ENCODE measurements at places on chromosomes 1 and 21. TPM values are rescaled to one million over a fixed set of nuclear protein-coding genes. Genes with fewer than 3 reads are reported as not detected.

Gene DNM3
- 3.1 TPM for total RNA-seq

Gene NENF
- 105 TPM for total RNA-seq

Gene ALX3
- total RNA-seq, result not detected

Gene OLIG2
- total RNA-seq, result not detected

Gene EPHB2
- total RNA-seq, result 2.9 TPM

DNA sequence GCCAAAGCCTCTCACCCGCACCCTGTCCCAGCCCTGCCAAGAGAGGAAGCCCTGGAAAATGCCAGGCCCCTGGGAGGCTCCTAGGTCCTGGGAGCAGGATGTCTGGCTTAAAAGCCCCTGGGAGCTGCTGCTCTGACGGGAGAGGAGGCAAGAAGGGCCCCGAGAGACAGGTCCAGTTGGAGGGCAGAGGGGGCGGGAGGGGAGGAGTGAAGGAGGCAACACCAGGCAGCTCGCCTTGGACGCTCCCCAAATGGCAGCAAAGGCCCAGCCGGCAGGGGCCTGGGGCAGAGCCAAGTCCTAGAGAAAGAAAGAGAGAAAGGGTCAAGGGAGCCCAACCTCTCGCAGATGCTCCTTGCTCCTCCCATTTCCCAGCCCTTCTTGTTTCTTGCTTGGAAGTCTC, 6.8 kb downstream of the ETV3L start:
- H3K36me3 ChIP-seq, result no peaks in the 10 kb centered on the region
- no peaks in the 10 kb centered on the region for H3K27me3 ChIP-seq
- H3K4me3 ChIP-seq, result no peak overlapping the region
- H3K4me1 ChIP-seq, result peaks cover 4% of the 10 kb centered on the region
- H3K27ac ChIP-seq, result no peak overlapping the region
- peak; percentile 78 for DNase-seq

GRCh38 chr1:224545571-224545970, 70.5 kb upstream of the CNIH3 start:
- no peaks in the 10 kb centered on the region for H3K4me1 ChIP-seq
- DNase-seq, result no peak
- H3K4me3 ChIP-seq, result no peak overlapping the region
- no peaks in the 10 kb centered on the region for H3K27me3 ChIP-seq

- no peak overlapping the region for H3K27ac ChIP-seq
- H3K4me3 ChIP-seq, result no peak overlapping the region
- H3K4me1 ChIP-seq, result no peaks in the 10 kb centered on the region
- H3K36me3 ChIP-seq, result peaks cover 17% of the 10 kb centered on the region
These were observed 70.8 kb downstream of the PIK3CD start for GRCh38 chr1:9722378-9722749.

DNA sequence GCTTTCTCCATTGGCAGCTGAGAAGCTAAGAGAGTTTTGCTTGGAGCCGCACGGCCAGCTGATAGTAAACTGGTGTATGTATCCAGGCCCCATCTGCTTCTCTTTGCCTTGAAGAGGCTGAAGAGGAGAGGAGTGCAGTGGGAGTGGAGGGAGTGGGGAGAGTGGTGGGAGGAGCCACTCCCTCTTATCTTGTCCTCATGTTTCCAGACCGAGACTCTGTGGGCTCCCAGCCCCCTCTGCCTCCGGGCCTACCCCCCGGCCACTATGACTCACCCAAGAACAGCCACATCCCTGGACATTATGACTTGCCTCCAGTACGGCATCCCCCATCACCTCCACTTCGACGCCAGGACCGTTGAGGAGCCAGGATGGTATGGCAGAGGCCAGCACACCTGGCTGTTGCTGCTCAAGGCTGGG, 6.0 kb upstream of the LRRC71 start:
- H3K4me3 ChIP-seq, result no peak overlapping the region
- DNase-seq, result peak; percentile 37
- H3K27ac ChIP-seq, result no peak overlapping the region
- H3K4me1 ChIP-seq, result no peaks in the 10 kb centered on the region

DNA sequence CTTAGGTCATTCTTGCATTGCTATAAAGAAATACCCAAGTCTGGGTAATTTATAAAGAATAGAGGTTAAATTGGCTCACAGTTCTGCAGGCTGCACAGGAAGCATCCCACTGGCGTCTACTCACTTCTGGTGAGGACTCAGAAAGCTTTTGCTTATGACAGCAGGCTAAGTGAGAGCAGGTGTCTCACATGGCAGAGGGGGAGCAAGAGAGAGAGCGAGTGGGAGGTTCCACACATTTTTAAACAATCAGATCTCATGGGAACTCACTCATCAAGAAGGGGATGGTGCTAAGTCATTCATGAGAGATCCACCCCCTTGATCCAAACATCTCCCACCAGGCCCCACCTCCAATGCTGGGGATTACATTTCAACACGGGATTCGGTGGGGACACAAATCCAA, 13.6 kb upstream of the RGS4 start:
- DNase-seq, result no peak
- H3K27me3 ChIP-seq, result no peaks in the 10 kb centered on the region
- H3K27ac ChIP-seq, result no peak overlapping the region
- no peaks in the 10 kb centered on the region for H3K4me1 ChIP-seq

DNA sequence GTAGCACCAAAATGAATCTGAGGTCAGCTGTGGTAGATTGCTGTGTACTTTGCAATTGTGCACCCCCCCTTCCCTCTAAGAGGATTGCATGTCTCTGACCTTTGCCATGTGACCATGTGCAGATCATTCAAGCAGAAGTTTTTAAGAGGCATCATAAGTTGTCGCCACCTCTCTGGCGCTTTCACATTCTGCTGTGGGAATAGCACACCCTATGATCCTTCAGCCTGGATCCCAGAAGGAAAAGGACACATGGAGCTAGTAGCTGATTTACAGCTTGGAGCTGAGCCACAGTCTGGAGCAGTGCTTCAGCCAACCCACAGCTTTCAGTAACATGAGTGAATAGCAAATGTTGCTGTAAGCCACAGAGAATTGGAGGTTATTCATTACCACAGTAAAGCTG, 158.5 kb downstream of the TSEN15 start:
- no peak overlapping the region for H3K27ac ChIP-seq
- no peaks in the 10 kb centered on the region for H3K4me1 ChIP-seq
- no peak for DNase-seq
- no peak overlapping the region for H3K4me3 ChIP-seq
- H3K36me3 ChIP-seq, result no peaks in the 10 kb centered on the region
- H3K27me3 ChIP-seq, result no peaks in the 10 kb centered on the region

DNA sequence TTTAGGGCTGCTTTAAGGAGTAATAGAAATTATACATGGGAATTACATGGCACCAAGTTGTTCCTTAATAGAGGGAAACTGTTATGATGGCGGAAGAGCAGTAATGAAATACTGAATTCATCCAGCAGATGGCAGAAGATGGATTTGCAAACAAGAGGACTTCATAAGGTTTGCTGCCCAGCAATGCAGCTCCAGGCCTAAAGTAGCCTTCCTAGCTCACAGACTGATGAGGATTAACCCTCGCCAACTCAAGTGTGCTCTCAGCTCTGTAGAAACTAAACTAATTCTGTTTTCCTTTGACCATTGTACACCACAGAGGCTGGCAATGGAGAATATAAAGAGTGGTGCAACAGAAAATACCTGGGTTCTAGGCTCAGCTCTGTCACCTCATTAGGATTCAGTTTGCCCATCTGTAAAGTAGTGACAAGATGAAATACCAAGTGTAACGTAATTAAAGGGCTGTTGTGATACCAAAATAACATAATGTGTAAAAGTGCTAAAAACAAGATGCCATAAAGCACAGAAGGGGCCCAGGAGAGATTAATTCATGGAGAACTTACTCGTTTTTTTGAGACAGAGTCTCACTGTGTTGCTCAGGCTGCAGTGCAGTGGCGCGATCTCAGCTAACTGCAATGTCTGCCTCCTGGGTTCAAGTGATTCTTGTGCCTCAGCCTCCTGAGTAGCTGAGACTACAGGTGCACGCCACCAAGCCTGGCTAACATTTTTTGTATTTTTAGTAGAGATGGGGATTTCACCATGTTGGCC, 102.4 kb upstream of the SERBP1 start:
- no peak overlapping the region for H3K27ac ChIP-seq
- no peak overlapping the region for H3K4me3 ChIP-seq
- H3K27me3 ChIP-seq, result no peaks in the 10 kb centered on the region
- H3K4me1 ChIP-seq, result peaks cover 18% of the 10 kb centered on the region

DNA sequence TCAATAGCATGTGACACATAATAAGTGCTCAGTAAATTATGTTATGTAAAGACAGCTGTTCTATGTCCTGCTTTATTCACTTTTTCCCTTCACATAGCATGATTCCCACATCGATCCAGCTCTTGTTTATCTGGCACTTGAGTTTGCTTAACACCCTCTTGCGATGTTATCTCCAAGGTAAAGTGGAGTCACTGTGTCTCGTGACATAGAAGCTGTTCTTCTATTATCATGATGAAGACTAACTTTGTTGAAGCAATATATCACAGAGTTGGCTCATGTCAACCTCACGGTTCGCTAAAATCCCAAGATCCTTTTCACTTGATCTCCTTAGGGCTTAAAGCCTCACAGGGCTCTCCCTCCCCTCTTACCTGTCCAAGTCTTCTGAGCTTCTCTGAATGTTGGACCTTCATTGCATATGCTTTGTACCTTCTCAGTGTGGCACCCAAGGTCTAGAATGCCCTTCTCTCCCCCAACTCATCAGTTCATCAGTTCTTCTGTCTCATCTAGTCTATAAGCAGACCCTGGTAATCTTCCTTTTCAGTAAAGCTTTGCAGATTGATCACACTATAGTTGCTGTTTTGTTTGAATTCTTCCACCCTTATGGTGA, 38.0 kb downstream of the PLXNA2 start:
- H3K27ac ChIP-seq, result no peak overlapping the region
- peaks cover 81% of the 10 kb centered on the region for H3K4me1 ChIP-seq
- H3K4me3 ChIP-seq, result no peak overlapping the region
- H3K36me3 ChIP-seq, result peaks cover 11% of the 10 kb centered on the region
- no peak for DNase-seq

- no peaks in the 10 kb centered on the region for H3K27me3 ChIP-seq
- peak overlapping the region; percentile 91 for H3K27ac ChIP-seq
- H3K36me3 ChIP-seq, result no peaks in the 10 kb centered on the region
- DNase-seq, result peak; percentile 70
- H3K4me1 ChIP-seq, result peaks cover 8% of the 10 kb centered on the region
These were observed 690 bp downstream of the C1orf216 start for GRCh38 chr1:35717911-35718476.

- no peaks in the 10 kb centered on the region for H3K4me1 ChIP-seq
- H3K36me3 ChIP-seq, result no peaks in the 10 kb centered on the region
- no peak for DNase-seq
- H3K4me3 ChIP-seq, result no peak overlapping the region
These were observed 15.0 kb upstream of the FCAMR start for GRCh38 chr1:206985162-206985749.

- no peak overlapping the region for H3K4me3 ChIP-seq
- H3K4me1 ChIP-seq, result no peaks in the 10 kb centered on the region
- no peaks in the 10 kb centered on the region for H3K36me3 ChIP-seq
- no peak for DNase-seq
- H3K27ac ChIP-seq, result no peak overlapping the region
These were observed 89.5 kb upstream of the KCTD3 start for GRCh38 chr1:215477632-215478031.

DNA sequence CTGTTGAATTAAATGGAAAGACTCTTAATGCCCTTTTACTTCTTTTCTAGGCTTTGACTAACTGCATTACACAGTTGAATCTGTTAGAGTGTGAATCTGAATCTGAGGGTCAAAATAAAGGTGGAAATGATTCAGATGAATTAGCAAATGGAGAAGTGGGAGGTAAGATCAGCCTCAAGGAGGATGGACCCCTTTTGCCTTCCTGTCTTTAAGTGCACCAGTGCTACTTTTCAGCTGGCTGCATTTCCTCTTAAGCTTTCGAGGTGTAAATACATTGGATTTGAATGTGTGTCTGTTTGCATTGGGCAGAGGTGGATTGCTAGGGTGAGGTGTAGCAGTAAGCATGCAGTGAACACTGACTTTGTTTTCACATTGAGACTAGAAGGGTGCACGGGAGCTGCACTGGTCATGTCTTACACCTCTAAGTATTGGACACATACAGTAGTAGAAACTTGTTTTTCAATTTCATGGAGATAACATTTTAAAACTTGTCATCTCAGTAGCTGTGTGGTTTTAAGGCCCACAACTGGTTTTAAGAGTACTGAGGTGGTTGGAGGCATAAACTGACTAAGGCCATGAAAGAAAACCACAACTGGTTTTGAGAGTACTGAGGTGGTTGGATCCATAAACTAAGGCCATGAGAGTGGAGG, 35.4 kb downstream of the MIA3 start:
- H3K27ac ChIP-seq, result no peak overlapping the region
- H3K4me1 ChIP-seq, result peaks cover 14% of the 10 kb centered on the region
- no peaks in the 10 kb centered on the region for H3K27me3 ChIP-seq
- H3K36me3 ChIP-seq, result peaks cover 100% of the 10 kb centered on the region
- DNase-seq, result no peak

DNA sequence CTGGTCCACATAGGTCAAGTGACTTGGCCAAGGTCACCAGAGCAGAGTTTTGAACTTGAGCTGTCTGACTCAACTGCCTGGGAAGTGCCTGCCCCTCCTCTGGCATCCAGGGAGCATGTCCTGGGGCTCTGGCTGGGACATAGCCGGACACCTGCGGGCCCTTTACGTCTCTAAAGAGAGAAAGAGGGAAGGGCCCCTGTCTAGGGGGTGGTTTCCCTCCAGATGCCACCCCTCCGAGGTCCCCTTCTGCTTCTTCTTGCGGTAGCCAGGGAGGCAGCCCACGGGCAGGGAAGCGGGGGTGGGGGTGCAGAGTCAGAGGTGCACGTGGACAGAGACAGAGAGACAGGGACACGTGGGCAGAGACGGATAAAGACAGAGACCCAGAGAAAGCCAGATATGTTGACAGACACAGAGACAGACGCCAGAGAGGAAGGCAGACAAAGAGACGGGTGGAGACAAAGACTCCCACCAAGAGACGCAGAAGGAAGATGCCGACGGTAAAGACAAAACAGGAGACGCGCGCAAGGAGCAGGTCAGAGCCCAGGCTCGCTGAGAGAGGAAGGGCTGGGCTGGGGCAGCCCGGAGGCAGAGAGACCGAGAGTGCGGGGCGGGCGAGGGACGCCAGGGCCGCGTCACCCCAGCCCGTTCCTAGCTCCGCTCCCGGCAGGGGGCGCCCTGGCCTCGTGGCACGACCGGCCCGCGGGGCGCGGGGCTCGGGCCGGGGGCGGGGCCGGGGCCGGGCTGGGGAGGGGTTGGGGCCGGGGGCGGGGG, 458 bp upstream of the ALPL start:
- H3K36me3 ChIP-seq, result no peaks in the 10 kb centered on the region
- DNase-seq, result peak; percentile 68
- H3K27ac ChIP-seq, result no peak overlapping the region
- H3K27me3 ChIP-seq, result no peaks in the 10 kb centered on the region
- H3K4me3 ChIP-seq, result peak overlapping the region; percentile 45
- H3K4me1 ChIP-seq, result no peaks in the 10 kb centered on the region

Data from heart left ventricle (tissue), 16 donors.